ENCODE measurements at places on chromosomes 1 and 21.

DNA sequence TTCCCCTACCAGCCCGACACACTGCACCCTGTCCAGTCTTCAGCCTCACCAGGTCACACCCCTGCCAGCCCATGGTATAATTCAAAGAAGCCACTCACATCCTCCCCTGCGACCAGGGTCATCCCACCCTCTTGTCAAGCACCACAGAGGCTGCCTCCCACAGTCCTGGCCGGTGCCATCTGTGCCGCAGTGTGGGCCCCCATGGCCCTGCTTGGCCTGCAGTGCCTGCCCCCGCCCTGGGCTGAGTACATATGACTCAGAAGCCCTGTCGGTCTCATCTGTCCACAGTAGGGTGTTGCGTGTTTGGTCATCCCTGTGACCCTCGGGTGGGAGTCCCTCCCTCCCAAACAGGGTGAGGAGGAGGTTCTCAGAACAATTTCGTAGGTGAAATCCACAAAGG is 190.8 kb upstream of the AJAP1 start:
- DNase-seq: no peak

- DNase-seq: no peak
These were observed 4.2 kb upstream of the DNAJC28 start for GRCh38 chr21:33495743-33496142.

GRCh38 chr1:107436552-107437241 is 295.9 kb downstream of the NTNG1 start:
- DNase-seq: no peak

DNA sequence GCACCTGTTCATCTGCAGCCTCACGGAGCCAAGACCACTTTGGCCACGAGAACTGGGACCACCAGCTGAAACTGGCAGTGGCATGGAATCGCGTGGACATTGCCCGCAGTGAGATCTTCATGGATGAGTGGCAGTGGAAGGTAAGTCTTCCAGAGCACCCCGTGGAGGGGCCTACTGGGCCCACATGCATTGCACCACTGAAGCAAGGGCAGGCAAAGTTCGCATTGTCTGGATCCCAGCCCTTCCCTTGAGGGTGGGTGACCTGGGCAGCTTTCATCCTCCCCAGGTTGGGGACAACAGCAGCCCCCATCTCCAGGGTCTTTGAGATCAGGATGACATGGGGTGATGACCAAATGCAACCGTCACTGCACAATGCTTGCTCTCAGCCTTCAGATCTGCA is 37.5 kb downstream of the TRPM2 start:
- no peak for DNase-seq

- no peak for DNase-seq
These were observed 46.0 kb downstream of the PKP1 start for GRCh38 chr1:201329286-201329685.

DNA sequence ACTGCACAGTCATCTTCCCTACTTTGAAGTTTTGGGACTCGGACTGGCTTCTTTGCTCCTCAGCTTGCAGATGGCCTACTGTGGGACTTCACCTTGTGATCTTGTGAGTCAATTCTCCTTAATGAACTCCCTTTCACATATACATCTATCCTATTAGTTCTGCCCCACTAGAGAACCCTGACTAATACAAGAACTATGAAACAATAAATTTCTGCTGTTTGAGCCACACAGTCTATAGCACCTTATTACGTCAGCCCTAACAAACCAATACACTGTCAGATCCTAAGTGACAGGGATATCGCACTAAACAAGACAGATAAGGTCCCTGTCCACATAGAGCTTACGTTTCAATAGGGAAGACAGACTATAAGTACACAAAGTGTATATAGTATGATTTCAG is 120.1 kb downstream of the PLPP3 start:
- DNase-seq: no peak

DNA sequence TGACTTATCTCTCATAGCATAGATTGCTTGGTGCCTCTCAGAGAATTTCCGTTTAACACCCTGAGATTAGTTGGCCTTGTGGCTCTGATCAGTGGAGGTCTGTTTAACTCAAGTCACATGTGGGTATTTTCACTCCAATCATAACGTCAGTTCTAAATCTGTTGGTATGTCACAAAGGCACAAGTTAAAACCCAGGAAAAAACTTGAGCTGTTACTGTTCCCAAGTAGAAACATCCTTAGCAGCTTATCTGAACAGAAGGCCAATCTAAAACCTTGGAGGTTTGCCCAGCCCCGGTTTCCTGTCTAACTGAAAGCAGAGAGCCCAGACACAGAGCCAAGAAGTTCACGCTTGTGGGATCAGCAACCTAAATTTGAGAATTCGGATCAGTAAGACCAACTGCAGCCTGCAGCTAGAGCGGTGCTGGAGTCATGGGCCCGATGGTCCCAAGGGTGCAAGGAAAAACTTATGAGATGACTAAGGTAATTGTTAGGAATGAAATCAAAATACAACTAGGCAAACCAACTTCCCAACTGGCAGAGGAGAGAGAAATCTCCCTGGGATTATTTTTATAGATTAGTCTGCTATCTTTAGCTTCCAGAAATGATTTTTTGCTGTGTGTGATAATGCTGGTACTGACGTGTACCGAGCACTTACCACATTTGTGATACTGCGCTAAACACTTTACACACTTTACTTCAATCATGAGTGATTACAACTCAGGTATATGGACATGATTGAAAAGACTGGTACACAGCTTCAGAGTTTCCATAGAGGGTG is 90.2 kb upstream of the C1orf21 start:
- DNase-seq: no peak

- no peak for DNase-seq
These were observed 69.4 kb upstream of the ROR1 start for GRCh38 chr1:63704443-63704842.

GRCh38 chr1:245079021-245079609 is 75.7 kb upstream of the KIF26B start:
- DNase-seq: no peak

DNA sequence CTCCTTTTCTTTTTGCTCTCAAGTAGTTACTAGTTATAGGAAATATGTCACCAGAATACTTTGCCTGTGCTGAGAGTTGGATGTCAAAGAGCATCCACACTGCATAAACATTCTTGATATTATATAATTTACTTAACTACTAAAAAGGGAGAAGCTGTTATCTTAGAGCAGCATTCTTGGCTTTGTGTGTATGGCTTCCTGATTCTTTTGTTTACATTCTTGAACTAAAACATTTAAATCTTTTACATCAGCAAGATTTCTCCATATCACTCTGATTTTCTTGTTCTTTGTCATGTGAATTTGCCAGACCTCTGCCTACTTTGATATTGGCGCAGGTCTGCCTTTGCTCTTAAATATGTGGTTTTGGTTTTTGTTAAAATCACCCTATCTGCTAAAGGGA is 48.8 kb downstream of the SUCO start:
- DNase-seq: no peak

DNA sequence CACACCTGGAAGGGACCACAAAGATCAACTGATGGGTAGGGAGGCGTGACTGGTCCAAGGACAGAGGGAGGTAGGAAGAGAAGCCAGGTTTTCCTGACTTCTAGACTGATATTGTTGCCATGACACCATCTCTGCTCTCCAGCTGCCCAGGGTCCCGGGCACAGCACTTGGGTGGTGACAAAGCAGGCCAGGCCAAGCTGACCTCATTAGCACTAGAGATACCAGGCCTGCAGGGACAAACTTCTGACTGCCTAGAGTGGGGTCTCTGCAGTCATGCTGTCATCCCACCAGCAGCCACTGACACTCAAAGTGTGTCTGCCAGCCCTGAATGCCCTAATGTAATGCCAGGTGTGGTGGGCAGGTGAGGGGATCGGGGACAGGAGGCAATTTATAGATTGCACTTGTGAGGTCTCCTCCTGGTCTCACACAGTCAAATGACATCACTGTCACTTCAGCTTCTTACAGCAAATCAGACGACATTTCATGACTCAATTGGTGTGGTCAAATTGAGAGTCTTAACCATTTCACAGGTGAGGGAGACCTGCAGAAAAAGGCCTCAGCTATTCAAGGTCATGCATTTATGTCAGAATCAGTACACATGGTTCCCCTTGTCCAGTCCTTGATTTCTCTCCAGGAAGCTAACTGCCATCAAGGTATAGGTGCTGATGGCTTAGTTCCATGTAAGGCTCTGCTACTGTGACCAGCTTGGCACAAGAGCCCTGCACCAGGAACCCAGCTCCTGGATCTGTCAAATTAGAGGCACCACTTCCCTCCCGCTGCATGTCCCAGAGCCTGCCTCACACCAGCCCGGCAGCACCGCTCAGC is 2.7 kb downstream of the SLC9A1 start:
- no peak for DNase-seq

GRCh38 chr1:218547957-218548730 is 203.0 kb downstream of the TGFB2 start:
- no peak for DNase-seq

DNA sequence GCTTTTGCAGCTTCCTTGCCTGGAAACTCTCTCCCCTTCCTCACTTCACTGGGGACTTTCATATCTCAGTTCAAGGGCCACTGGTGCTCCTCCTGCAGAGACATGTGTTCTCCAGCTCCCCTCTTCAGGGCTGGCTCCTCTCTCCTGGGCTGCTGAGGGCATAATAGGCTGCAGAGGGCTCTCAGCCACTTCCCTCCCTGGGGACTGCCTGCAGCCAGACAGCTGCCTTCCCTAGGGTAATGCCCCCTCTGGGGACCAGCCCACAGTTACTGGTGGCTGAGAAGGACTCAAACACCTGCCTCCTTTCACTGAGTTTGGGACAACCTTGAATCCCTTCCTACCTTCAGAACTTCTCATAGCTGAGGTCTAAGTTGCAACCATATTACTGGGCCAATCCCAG is 104.8 kb upstream of the POU3F1 start:
- DNase-seq: no peak

DNA sequence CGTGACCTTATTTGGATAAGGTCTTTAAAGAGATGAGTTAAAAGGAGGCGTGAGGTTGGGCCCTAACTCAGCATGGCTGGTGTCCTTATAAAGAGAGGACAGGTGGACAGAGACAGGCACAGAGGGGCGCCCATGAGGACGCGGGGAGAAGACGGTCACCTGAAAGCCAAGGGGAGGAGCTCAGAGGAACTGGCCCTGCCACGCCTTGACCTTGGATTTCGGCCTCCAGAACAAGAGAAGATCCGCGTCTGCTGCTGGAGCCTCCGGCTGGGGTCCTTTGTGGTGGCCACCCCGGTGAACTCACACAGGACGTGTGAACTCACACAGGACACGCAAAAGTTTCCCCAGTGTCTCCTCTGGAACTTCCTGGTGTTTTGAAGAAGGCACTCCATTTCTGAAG is 122.7 kb downstream of the SIK1 start:
- DNase-seq: no peak

DNA sequence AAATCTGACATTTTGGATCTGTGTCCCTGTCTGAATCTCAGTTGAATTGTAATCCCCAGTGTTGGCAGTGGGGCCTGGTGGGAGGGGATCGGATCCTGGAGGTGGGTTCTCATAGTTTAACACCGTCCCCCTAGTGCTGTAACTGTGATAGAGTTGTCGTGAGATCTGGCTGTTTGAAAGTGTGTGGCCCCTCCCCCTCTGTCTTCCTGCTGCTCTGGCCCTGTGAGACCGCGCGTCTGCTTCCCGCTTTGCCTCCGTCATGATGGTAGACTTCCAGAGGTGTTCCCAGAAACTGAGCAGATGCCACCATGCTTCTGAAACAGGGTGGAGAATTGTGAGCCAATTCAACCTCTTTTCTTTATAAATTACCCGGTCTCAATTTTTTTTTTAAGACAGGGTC is 25.0 kb downstream of the AGPAT3 start:
- no peak for DNase-seq

GRCh38 chr1:113226148-113226547 is 153.2 kb downstream of the LRIG2 start:
- no peak for DNase-seq

DNA sequence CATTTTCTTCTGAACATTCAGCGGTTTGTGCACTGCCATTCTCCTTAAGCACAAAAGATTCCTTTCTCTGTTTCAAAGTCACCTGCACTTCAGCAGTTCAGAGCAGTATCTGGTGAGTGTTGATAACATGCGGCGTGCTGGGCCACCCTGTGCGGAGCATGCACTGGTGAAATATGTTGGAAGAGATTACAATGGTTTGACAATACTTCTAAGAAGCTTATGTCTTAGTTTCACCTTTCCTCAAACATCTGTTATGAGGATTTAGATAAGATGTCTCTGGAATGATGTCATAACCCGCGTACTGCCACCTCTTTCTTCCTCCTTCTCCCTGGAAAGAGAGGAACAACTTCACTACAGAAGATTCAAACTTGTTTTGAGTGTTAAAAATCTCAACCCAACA is 650.3 kb downstream of the AJAP1 start:
- no peak for DNase-seq

DNA sequence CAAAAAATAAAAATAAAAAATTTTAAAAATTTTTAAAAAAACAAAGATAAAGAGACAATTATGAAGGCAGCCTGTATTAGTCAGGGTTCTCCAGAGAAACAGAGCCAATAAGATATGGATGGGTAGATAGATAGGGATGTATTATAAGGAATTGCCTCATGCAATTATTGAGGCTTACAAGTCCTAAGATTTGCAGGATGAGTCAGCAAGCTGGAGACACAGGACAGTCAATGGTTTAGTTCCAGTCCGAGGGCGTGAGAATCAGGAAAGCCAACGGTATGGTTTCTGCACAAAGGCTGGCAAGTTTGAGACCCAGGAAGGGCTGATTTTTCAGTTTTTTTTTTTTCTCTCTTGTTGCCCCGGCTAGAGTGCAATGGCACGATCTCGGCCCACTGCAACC is 24.1 kb upstream of the EIF4G3 start:
- DNase-seq: no peak

DNA sequence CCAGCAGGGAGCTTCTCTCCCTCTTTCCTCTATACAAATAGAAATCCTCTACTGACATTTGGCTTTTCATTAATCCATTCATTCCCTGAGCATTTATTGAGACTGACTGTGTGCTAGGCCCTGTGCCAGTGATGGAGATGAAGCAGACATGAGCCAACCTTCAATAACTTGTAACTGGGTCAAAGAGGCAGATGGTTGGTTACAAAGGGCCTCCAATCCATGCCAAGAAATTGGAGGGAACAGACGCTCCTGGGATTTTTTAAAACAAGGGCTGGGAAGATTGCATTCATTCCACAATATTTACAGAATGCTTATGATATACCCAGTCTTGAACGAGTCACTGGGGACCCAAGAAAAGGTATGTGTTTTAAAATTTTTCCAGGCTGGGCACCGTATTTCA is 6.2 kb downstream of the HPCAL4 start:
- no peak for DNase-seq

- DNase-seq: no peak
These were observed 202.5 kb upstream of the LYPLAL1 start for GRCh38 chr1:218971156-218971555.

- DNase-seq: no peak
These were observed 44.6 kb downstream of the KCNAB2 start for GRCh38 chr1:6090288-6090687.

- DNase-seq: no peak
These were observed 196.5 kb upstream of the POU3F1 start for GRCh38 chr1:38243106-38243505.

GRCh38 chr1:218467101-218468072 is 122.3 kb downstream of the TGFB2 start:
- DNase-seq: no peak

DNA sequence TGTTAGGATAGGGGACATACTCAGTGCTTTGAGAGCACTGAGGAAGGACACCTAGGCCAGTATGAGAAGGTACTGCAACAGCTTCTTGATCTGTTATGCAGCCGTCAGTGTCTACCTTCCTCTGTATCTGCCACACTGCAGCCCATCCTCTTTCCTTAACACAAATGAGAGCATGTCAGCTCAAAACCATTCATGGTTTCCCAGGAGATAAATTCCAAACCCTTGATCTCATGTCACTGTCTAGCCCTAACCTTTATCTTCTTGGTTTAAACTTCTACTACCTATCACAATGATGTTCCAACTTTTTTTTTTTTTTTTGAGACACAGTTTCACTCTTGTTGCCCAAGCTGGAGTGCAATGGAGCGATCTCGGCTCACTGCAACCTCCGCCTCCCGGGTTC is 1.4 kb downstream of the ZMYND12 start:
- DNase-seq: no peak
